ENCODE measurements at places on chromosomes 6 and 20.

DNA sequence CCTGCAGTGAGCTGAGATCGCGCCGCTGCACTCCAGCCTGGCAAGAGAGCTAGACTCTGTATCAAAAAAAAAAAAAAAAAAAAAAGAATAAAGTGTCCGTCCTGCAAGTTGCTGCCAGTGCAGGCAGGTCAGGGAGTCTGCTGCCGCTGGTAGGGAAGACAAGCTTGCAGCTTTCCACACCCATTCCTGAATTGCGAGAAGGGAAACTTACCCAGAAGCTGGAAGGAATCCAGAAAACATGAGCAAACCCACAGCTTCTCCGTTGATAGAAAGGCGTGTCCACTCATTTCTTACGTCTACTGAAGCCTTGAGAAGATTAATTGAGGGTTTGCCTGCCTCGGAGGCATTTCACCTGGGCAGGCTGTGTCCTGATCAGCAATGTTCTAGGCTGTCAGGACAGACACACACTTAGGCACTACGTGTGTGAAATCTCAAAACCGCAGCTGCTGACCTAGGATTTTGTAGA is 61.6 kb upstream of the DSP start:
- DNase-seq = no peak

DNA sequence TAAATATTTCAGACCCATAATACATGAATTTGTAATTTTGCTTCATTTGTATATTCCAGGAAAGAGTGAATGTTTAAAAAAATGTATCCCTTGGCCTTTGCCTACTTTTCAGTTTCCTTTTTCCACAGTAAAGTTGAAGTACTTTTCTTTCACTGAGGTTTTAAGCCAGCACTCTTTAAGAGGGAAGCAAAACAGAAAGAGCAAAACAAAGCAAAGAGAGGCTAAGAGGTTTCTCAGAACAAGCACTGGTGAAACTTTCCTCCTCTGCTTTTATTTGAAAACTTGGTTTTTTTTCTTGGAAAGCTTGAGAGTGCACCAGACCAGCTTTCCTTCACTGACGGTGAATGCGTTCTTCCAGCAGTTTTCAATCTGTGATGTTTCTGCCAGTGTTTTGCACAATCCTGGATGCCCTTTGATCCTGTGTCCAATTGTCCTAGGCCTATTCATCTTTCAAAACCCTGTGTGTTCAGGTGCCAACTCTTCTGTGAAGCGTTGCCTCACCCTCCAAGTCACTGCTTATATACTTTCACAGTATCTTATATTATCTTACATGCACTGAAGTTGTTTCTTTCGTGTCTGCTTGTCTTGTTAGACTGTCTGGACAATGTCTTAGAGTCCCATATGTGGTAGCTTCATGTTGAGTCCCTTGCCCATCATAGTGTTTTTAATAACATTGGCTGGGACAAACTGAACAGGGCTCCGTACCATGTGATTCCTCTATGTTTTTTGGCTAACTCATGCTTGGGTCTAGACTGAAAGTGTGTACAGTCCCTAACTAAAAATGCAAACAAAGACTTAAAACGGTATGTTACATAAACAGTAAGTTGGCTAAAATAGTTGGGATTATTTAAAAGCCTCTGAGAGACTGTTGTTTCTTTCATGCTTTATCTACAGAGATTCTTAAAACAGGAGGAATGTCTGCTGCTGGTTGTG is 1.9 kb downstream of the RNF217 start:
- DNase-seq = no peak

GRCh38 chr20:38806855-38807655 is 1.6 kb downstream of the PPP1R16B start:
- DNase-seq = no peak

- DNase-seq = no peak
These were observed 355.2 kb upstream of the ARID1B start for GRCh38 chr6:156421933-156422332.

GRCh38 chr20:14829906-14830305 is 492.5 kb upstream of the FLRT3 start:
- no peak for DNase-seq

GRCh38 chr6:91328241-91328640 is 741.4 kb upstream of the MAP3K7 start:
- DNase-seq = no peak

- no peak for DNase-seq
These were observed 72.1 kb downstream of the MAP3K5 start for GRCh38 chr6:136720045-136720770.

DNA sequence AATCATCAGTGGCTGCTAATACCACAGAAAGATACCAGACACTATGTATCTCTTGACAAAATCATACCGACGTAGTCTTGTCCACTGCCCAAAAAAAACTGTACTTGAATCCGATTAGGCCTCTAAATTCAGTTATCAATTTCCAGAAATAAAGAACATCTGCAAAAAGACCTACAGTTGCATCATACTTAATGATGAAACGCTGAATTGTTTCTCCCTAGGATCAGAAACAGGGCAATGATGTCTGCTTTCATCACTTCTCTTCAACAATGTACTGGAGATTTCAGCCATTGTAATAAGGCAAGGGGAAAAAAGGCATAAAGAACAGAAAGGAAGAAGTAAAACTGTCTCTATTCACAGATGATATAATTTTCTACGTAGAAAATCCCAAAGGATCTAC is 152.0 kb downstream of the TASP1 start:
- DNase-seq = no peak

- DNase-seq = no peak
These were observed 44.0 kb downstream of the SPDEF start for GRCh38 chr6:34511915-34512737.

- no peak for DNase-seq
These were observed 86.7 kb downstream of the GRM4 start for GRCh38 chr6:34059136-34059731.

DNA sequence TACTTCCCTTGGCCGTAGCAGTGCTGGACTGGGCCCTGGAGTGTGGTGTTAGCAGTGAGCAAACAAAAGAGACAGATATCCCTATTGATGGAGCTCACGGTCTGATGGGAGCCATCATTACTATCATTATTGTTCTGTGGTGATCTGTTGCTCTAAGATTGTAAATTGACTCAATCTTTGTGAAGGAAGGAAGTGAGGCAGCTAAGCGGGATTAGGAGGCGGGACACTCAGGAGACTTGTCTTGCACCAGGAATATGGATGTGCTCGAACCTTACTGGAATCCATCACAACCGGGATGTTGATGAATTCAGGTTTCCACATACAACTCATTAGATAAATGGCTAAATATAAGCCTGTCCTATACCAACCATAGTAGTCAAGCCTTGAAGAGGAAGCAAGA is 25.5 kb upstream of the FAM50B start:
- no peak for DNase-seq

- DNase-seq = no peak
These were observed 63.5 kb downstream of the GCNT2 start for GRCh38 chr6:10584607-10585006.

DNA sequence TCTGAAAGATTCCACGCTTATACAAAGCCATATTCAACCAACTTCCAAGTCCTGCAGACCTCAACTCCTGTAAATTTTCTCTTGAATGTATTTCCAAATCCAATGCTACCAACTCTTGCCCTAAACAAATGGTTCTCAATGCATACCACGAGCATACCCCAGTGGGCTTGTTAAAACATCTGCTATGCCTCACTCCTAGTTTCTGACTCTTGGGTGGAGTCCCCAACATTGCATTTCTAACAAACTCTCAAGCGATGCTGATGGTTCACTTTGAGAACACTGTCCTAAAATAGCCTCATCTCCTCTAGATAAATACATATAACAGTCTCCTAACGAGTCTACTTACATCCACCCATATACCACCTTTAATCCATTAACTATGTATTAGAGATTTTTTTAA is 7.3 kb downstream of the HBS1L start:
- DNase-seq = no peak

GRCh38 chr20:3339571-3339970 is 67.9 kb downstream of the DNAAF9 start:
- DNase-seq = no peak

DNA sequence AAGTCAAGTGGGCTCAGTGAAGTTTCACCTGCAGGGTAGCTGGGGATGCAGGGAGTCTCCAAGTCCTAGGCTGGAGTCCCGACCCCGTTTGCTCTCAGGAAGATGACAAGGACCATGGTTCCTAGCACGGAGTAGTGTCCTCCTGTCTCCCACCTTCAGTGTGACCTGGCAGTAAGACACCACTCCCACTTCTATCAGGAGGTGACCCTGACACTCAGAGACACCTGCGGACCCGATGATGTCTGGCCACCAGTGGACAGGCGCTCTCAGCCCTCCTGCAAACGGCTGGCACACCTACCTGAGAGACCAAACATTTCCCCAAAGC is 1.1 kb downstream of the SOD2 start:
- DNase-seq = no peak
